ENCODE measurements at places on chromosomes 6 and 20.

GRCh38 chr6:56370561-56371211 lies 123.3 kb upstream of the COL21A1 start:
- no peaks in the 10 kb centered on the region for H3K4me1 ChIP-seq
- no peak overlapping the region for H3K4me3 ChIP-seq
- H3K36me3 ChIP-seq, result no peaks in the 10 kb centered on the region
- H3K27me3 ChIP-seq, result no peaks in the 10 kb centered on the region
- no peak for DNase-seq
- no peak overlapping the region for H3K27ac ChIP-seq

DNA sequence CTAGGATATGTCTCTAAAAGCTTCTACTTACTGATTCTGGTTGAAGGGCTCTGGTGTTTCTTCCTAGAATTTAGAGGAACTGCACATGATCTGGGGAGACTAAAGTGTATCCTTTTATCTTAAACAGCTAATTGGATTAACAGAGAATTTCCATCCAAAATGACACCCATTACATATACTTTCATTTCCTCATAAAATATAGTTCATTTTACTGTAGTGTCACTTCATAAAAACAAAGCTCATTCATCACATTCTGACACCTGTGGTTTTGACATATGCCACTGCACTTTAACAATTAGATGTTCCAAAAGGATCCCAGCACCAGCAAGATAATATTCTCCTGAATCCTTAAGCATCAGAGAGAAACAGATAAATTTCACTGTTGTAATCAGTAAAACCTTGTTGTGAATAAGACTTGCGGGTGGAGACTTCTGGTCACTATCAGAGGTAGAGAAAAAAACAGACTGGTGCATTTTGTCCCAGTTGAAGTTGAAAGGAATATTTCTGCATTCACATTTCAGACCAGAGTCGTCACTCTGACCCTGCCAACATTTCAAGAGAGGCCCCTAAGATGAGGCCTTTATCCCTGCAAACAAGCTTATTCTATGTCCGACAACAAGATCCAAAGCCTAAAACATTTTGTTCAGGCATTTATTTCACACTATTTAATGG lies 175.3 kb upstream of the BMP5 start:
- no peaks in the 10 kb centered on the region for H3K27me3 ChIP-seq
- H3K4me1 ChIP-seq, result no peaks in the 10 kb centered on the region
- no peak overlapping the region for H3K27ac ChIP-seq

GRCh38 chr6:25670793-25671513 lies 18.9 kb downstream of the SCGN start:
- H3K27ac ChIP-seq, result no peak overlapping the region
- no peaks in the 10 kb centered on the region for H3K4me1 ChIP-seq
- no peak overlapping the region for H3K4me3 ChIP-seq
- H3K36me3 ChIP-seq, result no peaks in the 10 kb centered on the region
- no peaks in the 10 kb centered on the region for H3K27me3 ChIP-seq

DNA sequence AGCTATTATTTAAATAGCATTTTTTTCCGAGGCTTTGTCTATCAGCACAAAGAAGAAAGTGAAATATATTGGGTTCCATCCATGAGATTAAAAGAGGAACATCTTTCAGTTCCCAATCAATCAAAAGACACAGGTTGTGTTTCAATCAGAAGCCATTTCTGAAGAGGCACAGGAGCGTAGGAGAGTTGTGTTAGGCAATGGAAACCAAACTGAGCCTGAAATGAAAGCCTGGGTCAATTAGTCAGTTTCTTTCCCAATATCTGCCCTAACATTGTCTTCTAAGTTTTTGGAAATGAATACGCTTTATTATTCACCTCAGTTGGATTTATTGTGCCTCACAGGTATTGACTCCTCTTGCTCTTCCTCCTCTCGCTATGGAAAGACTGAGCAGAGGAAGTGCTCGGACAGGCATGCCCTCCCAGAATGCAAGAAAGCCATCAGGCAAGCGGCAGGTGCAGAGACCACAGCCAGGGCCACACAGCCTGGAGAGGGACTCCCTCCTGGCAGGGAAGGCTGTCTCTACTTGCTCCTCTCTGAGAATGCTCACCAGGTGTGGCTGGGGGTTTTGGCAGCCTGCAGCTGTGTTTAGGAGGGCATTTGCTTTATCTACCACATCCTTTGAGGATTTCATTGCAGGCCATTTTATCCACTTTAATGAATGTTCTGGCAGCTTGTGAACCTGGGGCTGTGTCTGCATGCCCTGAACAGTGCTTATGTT lies 100.8 kb upstream of the NEDD9 start:
- H3K27ac ChIP-seq, result no peak overlapping the region
- peaks cover 3% of the 10 kb centered on the region for H3K4me1 ChIP-seq
- DNase-seq, result no peak
- H3K4me3 ChIP-seq, result no peak overlapping the region

DNA sequence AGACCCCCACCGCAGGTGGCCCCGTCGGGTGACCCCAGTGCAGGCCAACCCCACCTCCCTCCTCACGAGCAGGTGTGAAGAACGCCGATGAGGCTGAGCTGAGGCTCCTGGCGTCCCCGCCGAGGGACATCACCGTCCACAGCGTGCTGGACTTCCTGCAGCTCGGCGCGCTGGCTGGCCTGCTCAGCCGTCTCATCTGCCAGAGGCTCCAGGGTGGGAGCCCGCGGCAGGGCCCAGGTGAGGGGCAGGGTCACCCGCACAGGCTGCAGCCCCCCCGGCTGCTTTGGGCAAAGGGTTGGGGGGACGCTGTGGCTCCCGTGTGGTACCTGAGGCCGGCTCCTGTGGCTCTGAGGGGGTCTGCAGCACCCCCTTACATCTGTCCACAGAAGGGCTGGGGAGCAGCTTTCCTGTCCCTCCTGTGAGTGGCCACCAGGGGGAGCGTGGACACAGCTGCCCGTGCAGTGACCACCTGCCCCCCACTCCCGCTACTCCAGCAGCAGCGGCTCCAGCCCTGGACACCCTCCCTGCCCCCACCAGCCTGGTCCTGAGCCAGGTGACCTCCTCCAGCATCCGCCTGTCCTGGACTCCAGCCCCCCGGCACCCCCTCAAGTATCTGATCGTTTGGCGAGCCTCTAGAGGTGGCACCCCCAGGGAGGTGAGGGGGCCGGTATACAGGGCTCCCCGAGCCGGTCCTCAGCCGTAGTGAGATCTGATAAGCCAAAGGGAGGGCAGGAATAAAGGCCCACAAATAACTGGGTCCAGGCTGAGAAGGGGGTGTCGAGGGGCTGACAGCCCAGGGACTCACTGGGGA lies 16.5 kb downstream of the COL20A1 start:
- no peak for DNase-seq
- no peak overlapping the region for H3K4me3 ChIP-seq
- no peaks in the 10 kb centered on the region for H3K36me3 ChIP-seq
- H3K4me1 ChIP-seq, result no peaks in the 10 kb centered on the region
- H3K27ac ChIP-seq, result no peak overlapping the region

DNA sequence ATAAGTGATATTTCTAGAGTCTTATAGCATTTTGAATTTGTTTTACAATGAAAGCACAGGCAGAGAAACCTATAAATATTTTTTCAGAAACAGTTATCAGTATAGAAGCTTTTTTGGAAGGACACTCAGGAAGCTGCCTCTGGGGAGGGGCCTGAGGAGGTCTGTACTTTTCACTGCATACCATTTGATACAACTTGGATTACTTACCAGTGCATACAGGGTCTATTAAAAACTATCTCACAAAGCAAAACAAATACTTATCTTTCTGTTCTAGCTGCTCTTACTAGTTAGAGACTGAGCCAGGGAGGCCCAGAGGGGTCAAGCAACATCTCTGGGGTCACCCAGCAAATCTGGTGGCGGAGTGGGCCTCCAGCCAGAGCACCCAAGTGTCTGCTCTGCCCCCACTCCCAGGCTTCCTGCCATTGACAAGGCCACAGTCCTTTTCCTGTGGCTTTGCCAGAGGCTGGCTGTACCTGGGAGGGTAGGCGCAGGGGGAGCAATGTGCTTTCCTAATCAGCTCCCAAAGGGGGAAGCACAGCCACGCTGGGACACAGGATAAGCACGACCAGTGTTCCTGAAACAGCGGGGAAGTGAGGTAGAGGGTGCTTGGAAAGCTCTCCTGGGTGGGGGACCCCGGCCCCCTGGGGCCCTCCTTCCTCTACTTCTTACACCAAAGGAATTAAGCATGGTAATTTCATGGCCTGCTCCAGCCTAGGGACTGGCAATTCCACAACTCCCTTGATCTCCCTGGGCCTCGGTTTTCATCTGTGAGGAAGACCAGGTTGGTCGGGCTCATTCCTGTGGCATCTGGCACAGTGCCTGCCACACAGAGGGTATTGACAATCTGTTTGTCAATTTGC lies 7.8 kb downstream of the TCF15 start:
- no peak overlapping the region for H3K4me3 ChIP-seq
- H3K27me3 ChIP-seq, result no peaks in the 10 kb centered on the region

DNA sequence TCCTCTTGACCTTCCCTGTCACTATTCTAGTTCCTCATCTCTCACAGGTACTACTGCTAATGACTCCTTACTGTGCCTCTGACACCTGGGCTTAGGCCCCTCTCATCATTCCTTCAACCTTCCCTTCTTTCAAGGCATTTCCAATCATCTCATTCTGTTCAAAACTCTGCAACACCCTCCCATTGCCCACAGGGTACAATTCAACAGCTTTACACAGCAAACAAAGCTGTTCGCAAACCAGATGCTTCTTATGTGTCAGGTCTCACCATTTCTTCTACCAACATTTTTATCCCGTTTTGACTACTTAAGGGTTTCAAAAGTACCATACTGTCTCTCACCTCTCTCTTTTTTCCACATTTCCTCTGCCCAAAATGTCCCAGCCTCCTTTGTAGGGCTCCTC lies 84.4 kb upstream of the ID4 start:
- no peaks in the 10 kb centered on the region for H3K36me3 ChIP-seq
- H3K4me3 ChIP-seq, result no peak overlapping the region
- H3K27me3 ChIP-seq, result no peaks in the 10 kb centered on the region
- no peaks in the 10 kb centered on the region for H3K4me1 ChIP-seq

DNA sequence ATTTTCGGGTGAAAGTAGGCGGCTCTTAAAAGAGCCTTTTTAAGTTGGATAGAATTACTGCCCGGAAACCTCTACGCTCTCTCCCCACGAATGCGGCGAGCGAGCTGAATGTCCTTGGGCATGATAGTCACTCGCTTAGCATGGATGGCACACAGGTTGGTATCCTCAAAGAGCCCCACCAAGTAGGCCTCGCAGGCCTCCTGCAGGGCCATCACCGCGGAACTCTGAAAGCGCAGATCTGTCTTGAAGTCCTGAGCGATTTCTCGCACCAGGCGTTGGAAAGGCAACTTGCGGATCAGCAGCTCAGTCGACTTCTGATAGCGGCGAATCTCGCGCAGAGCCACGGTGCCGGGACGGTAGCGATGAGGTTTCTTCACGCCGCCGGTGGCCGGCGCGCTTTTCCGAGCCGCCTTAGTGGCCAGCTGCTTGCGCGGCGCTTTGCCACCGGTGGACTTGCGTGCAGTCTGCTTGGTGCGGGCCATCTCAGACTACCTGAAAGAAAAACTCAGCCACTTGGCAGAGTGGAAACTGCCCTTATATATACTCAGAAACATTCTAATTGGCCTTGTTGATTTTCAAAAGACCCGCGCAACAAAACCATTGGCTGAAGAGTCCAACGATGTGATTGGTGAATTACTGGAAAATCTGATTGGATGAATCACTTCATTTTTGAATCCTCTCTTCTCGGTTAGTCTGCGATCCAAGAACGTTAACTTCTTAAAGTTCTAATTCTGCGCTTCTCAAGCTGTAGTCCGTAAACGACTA lies 93.9 kb upstream of the BTN3A2 start:
- peak; percentile 56 for DNase-seq
- no peaks in the 10 kb centered on the region for H3K27me3 ChIP-seq
- H3K27ac ChIP-seq, result peak overlapping the region; percentile 74
- H3K4me1 ChIP-seq, result peaks cover 17% of the 10 kb centered on the region

- H3K4me3 ChIP-seq, result no peak overlapping the region
- H3K27ac ChIP-seq, result no peak overlapping the region
- no peak for DNase-seq
- no peaks in the 10 kb centered on the region for H3K4me1 ChIP-seq
These were observed 195.3 kb downstream of the UTRN start for GRCh38 chr6:144480473-144480872.

DNA sequence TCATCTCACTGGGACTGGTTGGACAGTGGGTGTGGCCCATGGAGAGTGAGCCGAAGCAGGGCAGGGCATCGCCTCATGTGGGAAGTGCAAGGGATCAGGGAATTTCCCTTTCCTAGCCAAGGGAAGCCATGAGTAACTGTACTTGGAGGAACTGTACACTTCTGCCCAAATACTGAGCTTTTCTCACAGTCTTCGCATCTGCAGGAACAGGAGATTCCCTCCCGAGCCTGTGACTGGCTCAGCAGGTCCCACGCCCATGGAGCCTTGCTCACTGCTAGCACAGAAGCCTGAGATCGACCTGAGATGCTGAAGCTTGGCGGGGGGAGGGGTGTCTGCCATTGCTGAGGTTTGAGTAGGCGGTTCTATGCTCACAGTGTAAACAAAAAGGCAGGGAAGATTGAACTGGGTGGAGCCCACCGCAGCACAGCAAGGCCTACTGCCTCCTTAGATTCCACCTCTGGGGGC lies 10.4 kb upstream of the CALHM5 start:
- H3K27me3 ChIP-seq, result no peaks in the 10 kb centered on the region
- no peak overlapping the region for H3K4me3 ChIP-seq
- no peaks in the 10 kb centered on the region for H3K36me3 ChIP-seq
- H3K4me1 ChIP-seq, result no peaks in the 10 kb centered on the region
- H3K27ac ChIP-seq, result no peak overlapping the region

DNA sequence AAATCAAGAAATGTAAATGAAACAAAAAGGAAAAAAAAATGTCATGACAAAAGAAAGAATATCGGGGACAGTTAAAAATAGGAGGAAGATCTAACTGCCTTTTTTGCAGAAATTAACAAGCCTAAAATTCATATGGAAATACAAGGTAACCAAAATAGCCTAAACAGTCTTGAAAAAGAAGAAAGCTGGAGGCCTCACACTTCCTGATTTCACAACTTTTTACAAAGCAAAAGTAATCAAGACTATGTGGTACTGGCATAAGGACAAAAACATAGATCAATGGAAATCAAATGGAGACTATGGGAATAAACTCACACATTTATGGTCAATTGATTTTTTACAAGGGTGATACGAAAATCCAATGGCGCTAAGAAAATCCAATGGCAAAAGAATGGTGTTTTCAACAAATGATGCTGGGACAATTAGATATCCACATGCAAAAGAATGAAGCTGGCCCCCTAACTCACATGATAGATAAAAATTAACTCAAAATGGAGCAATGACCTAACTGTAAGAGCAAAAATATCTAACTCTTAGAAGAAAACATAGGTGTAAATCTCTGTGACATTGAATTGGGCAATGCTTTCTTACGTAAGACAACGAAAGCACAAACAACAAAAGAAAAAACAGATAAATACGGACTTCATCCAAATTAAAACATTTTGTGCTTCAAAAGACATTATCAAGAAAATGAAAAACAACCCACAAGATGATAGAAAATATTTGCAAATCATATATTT lies 24.5 kb downstream of the MAP3K5 start:
- H3K27ac ChIP-seq, result peak overlapping the region; percentile 10
- DNase-seq, result no peak
- H3K4me3 ChIP-seq, result no peak overlapping the region
- H3K4me1 ChIP-seq, result peaks cover 53% of the 10 kb centered on the region
- H3K27me3 ChIP-seq, result no peaks in the 10 kb centered on the region
- no peaks in the 10 kb centered on the region for H3K36me3 ChIP-seq
